Activated naive CD4-positive, alpha-beta T cell treated with anti-CD3 and anti-CD28 coated beads, Interleukin-2, amount 50 U/mL, for 16 hours (primary cell): ENCODE measurements at places on chromosomes 13 and 19.

GRCh38 chr19:51708811-51709210, 15.0 kb downstream of the HAS1 start:
- no peak for DNase-seq

DNA sequence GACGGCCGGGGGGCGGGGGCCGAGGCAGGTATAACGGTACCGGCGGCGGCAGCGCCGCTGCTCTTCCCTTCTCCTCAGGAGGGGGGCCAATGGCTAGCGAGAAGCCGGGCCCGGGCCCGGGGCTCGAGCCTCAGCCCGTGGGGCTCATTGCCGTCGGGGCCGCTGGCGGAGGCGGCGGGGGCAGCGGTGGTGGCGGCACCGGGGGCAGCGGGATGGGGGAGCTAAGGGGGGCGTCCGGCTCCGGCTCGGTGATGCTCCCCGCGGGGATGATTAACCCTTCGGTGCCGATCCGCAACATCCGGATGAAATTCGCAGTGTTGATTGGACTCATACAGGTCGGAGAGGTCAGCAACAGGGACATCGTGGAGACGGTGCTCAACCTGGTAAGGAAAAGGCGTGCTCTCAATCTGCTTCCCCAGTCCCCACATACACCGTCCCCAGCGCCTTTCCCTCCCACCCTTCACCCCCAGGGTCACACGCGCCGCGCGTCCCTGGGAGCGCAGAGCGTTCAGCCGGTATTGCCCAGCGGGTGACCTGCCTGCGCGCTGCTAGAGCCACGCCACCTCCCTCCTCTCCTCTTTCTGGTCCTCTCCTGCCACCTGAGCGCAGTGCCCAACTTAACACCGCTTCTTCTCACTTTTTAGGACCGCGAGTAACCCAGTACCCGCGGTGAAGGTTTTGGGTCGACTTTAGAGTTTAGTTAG, 814 bp downstream of the NBEA start:
- peak; percentile 19 for DNase-seq

DNA sequence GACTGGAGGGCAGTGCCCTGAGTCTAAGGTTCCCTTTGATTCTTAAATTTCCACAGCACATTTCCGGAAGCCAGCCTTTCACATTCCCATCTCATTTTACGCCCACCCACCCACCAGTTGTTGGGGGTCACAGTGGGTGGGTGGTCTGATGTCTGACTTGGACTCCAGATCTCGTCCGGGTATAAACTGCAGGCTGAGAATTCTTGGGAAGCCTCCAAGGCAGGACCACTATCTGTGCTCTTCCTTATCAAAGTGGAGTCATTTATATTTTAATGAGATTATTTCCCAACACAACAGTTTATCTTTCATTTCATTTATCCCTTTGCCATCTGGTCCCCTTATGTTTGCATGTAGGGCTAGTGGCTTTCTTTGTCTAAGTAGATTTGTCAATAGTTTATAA, 3.6 kb upstream of the FAM124A start:
- no peak for DNase-seq

GRCh38 chr13:61258185-61258584, 157.5 kb downstream of the PCDH20 start:
- DNase-seq = no peak

GRCh38 chr19:55503502-55504251, 15.4 kb downstream of the SSC5D start:
- peak; percentile 93 for DNase-seq

- DNase-seq = no peak
These were observed at the start of gene LRG1 for GRCh38 chr19:4539693-4540581. LRG1 (minus strand) TSS chr19:4540036; CDS start chr19:4540013, 23 bp downstream.

GRCh38 chr13:65865206-65865605, 1364.9 kb downstream of the PCDH9 start:
- DNase-seq = no peak

DNA sequence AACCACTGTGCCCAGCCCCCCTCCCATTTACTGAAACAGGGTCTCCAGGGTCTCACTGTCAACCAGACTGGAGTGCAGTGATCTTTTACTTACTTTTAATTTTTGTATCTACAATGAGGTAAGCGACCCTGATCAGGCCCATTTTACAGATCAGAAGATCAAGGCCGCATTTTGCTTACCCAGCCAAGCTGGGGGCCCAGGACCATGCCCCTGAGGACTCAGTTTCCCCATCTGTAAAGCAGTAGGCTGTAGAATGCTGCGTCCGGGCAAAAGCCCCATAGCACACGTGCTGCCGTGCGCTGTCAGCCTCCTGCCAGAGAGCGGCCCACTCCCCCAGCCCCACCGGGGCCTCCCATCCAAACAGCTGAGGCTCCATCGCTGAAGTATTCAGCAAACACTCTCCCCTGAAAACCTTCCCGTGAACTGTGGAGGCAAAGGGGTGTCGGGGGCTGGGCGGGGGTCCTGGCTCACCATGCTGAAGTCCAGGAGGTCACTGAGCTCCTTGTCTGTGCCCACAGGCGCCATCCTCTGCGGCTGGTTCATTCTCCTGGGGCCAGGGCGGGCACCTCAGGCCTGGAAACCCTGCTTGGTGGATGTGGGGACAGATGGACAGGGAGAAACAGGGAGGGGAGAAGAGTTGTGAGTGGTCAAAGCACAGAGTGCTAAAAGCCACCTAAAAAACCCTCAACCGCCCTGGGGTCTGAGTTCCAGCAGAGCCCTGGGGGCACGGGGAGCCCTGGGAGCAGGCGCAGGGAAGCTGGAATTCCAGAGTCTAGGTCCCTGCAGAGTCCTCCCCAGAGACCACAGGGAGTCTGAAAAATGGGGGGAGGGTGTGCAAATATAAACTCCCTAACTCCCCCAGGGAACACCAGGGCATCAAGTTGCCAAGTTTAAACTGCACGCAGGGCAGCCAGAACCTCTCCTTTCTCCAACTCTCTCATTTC, 2.4 kb downstream of the TCF3 start:
- DNase-seq = no peak

DNA sequence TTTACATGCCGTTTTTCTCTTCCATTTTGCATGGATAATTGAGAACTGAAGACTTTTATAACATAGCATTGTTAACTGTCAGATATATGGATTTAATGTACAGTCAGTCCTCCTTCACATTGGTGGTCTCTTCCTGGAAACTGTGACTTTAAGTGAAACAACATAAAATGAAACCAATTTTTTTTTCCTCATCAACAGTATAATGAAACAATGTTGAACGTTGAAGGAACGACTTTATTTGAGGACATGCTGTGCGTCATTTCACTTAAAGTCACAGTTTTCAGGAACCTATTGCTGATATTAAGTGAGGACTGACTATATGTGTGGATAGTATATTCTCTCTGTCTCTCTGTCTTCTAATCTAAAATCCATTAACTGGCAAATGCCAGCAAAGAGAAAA, 54.8 kb downstream of the COG3 start:
- no peak for DNase-seq

DNA sequence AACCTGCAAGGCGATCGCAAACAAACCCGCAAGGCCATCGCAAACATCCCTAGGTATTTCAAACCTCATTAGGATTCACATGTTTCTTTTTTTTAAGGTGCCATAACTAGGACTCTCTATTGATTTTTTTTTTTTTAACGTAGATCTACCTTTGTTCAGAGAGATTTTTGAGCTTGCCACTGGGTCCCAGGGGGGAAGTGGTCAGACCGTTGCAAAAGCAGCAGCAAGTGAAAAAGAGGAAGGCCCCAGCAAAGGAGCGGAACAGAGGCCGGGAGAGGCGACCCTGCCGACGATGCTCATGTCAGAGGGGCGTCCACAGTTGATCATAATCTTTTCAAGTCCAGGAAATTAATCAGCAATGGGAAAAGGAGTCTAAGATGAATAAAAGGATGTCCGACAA, 32.7 kb upstream of the FLT1 start:
- DNase-seq = no peak

- no peak for DNase-seq
These were observed 57.4 kb downstream of the ESD start for GRCh38 chr13:46739447-46740098.

GRCh38 chr19:41548954-41549688, 26.8 kb upstream of the CEACAM21 start:
- DNase-seq = peak; percentile 75

- no peak for DNase-seq
These were observed 402.5 kb upstream of the HTR2A start for GRCh38 chr13:47299304-47299703.

- DNase-seq = peak; percentile 57
These were observed 579 bp downstream of the ZNF566 start for GRCh38 chr19:36488846-36489117.

DNA sequence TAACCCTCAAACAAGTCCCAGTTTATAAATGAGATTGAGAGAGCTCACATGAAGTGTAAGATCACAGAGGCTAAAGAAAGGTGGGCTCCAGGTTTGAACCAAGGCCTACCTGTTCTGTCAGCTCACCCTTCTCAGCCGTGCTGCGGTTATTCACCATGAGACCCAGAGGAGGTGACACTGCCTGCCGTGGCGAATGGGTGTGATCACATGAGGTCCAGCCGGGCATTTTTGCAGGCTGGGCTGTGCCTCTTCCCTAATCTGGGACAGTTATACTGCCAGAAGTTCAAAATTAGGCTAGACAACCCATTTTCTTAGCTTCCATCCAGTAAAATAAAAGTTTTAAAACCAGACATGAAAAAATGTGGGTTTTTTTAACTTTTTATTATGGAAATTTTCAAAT, 146.8 kb downstream of the FOXO1 start:
- DNase-seq = no peak
